Thymus (tissue), 14 donors: ENCODE measurements at places on chromosomes 4 and X. TPM values are rescaled to one million over a fixed set of nuclear protein-coding genes. Genes with fewer than 3 reads are reported as not detected.

Gene ZRSR2
- 9.5 TPM for total RNA-seq

Gene AMOT
- total RNA-seq: 3.8 TPM

Gene OCRL
- total RNA-seq: 3.5 TPM

Gene CYSLTR1
- 5.7 TPM for total RNA-seq

Gene SCML1
- 10.2 TPM for total RNA-seq
